ENCODE measurements at places on chromosomes 11 and 22.
A peak's percentile ranks its signal among the peaks of the same experiment; 100 is the strongest.

GRCh38 chr11:6393989-6394670 lies 3.9 kb downstream of the SMPD1 start:
- H3K27ac ChIP-seq = no peak overlapping the region
- no peak overlapping the region for H3K4me3 ChIP-seq
- peaks cover 36% of the 10 kb centered on the region for H3K4me1 ChIP-seq
- H3K36me3 ChIP-seq = peaks cover 9% of the 10 kb centered on the region
- no peaks in the 10 kb centered on the region for H3K27me3 ChIP-seq

GRCh38 chr11:22194907-22195306 lies 2.0 kb downstream of the ANO5 start:
- H3K4me1 ChIP-seq = peaks cover 8% of the 10 kb centered on the region
- no peaks in the 10 kb centered on the region for H3K36me3 ChIP-seq
- DNase-seq = no peak
- H3K27ac ChIP-seq = no peak overlapping the region
- H3K27me3 ChIP-seq = peaks cover 35% of the 10 kb centered on the region

DNA sequence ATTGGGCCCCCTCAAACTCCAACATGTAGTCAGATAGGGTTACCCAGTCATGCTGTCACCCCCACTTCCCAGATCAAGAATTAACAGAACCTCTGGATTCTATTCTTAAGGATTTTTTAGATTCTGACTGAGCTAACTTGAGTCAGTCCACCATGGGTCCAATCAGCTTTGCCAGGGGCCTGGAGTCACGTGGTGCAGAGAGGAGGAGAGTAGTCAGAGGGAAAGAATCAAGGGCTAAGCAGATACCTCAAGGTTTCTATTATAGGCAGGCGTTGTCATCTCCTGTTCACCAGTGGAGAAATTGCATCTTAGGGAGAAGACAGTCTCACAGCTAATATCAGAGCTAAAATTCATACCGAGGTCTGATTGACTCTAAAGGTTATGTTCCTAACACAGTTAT lies 28.2 kb downstream of the FZD4 start:
- H3K4me1 ChIP-seq = peaks cover 2% of the 10 kb centered on the region
- peaks cover 6% of the 10 kb centered on the region for H3K27me3 ChIP-seq
- DNase-seq = no peak
- H3K27ac ChIP-seq = no peak overlapping the region

- peaks cover 4% of the 10 kb centered on the region for H3K27me3 ChIP-seq
- H3K4me1 ChIP-seq = no peaks in the 10 kb centered on the region
- no peak overlapping the region for H3K27ac ChIP-seq
- DNase-seq = no peak
- H3K4me3 ChIP-seq = no peak overlapping the region
Observed at GRCh38 chr11:19753451-19754106, 40.9 kb downstream of the NAV2 start.

DNA sequence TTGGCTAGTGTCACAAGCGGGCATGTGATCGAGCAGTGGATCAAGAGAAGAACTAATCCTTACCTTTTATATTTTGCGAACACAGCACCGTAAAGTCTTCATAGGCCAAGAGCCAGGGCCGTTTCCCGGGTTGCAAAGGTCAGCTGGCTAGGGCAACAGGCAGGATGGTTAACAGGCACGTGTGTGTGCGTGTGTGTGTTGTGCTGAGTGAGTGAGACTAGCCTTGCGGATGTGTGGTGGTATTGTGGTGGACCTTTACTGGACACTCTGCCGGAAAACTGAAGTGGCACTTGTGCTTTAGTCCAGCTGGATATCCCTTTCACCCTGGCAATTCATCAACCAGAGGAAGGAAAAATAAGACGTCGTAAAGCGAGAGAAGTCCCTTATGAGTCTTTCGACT lies 176.7 kb downstream of the BCR start:
- no peak for DNase-seq
- H3K27me3 ChIP-seq = peaks cover 9% of the 10 kb centered on the region
- no peaks in the 10 kb centered on the region for H3K36me3 ChIP-seq
- H3K4me3 ChIP-seq = no peak overlapping the region

DNA sequence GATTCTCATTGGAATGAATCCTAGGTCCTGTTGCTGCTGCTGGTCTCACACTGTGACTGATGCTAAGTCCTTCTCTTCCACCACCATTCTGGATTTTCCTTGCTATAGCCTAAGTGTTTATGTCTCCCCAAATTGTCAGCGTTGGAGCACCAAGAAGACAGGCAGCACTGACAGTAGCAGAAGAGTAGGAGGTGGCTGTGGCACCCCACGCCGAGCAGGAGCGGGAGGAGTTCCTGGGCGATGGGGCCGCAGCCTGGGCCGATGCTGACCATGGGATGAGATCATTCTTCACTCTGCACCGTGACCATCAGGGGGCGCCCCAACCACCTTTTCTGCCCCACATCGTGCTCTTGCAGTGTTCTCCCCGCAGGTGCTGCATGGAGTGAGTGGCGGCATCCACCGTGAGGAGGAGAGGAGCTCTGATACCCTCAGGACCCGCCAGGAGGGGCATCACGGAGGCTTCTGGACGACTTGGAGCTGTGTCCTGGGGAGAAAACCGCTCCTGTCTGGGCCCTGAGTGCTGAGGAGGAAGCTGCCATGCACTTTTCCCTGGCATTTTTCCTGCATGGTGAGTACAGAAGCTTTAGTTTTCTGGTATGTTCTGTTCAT lies 57.0 kb downstream of the LRRC74B start:
- peak; percentile 88 for DNase-seq
- H3K27ac ChIP-seq = no peak overlapping the region
- peaks cover 13% of the 10 kb centered on the region for H3K4me1 ChIP-seq
- H3K4me3 ChIP-seq = no peak overlapping the region
- H3K27me3 ChIP-seq = peaks cover 16% of the 10 kb centered on the region
- no peaks in the 10 kb centered on the region for H3K36me3 ChIP-seq

Data from activated naive CD8-positive, alpha-beta T cell treated with anti-CD3 and anti-CD28 coated beads, Interleukin-2, amount 50 U/mL, for 24 hours (primary cell).